ENCODE measurements at places on chromosomes 12 and 14.
A peak's percentile ranks its signal among the peaks of the same experiment; 100 is the strongest.

DNA sequence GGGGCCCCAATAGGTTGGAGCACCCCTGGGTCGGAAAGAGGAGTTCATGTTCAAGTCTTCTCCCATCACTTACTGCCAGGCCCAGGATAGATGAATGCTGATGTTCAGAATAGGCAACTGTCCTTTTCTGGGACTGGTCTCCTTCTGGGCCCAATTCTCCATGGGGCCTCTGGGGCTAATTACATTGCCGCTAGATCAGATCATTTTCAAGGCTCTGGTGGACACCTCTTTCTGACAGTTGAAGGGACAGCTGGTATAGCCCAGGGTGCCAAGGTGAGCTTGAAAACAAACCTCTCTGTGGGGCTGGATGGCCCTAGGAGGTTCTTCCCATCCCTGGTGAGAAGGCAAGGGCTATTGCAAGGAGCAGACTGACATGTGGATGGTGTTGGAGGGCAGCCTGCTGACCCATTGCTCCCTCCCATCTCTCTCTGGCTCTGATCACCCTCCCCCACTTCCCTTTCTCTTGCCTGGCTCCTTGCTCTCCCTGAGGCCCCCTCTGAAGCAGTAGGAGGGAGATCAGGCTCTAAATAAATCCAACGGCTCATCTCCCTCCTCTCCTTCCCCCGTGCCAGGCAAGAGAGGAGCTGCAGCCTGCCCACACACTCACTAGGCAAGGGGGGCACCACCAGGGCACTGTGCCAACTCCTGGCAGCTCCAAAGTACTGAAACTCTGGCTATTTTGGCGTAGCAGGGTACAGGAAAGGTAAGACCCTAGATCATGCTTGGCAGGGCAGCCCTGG is 1.9 kb downstream of the CACNB3 start:
- no peak for DNase-seq

DNA sequence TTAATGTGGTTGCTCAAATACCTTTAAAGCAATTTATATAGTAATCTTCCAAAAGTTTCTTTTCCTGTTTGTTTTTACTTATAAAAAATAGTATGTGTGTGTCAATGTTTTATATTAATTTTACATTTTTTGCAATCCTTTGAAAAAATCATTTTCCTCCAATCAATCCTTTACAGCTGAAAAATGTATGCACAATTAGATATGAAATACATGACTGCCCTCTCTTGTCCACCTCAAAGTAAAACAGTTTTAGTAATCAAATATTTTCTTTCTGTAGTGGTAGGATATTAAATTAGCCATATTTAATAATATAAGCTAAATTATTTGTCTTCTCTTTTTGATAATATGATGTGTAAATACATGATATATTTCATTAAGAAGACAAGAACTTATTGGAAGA is 269.9 kb downstream of the ADAMTS20 start:
- no peak for DNase-seq

DNA sequence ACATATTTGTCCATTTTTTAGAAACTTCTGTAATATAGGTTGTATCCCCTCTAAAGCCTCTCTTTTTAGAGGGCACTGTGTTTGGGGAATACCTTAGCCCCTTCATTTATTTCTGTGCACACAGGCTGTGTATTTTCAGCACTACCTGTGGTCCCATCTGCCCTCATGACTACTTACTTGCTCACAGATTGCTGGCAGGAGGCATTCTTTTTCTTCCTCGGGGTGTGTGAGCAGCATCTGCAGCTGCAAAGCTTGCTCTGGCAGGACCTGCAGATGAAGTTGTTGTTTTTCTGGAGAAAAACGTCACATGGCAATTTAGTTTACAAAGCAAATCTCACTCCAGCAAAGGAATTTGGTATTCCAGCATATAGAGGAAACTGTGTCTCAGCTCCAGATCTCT is 24.3 kb downstream of the ANG start:
- DNase-seq: no peak

DNA sequence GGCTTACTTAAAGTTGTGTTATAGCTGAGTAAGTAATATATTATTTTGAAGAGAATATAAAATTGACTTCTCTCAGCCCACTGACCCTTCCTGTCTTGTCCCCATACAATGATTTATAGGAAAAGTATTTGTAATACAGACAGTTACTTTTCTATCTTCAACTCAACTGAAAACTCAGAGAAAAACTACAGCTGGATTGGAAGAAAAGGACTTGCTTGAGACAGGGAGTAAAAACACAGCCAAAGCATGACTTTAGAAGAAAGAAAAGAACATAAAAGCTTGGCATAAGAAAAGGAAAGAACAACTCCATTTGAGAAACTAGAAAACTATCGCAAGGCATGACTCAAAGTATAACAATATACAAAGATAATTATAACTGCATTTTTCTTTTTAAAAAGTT is 57.5 kb downstream of the MSRB3 start:
- no peak for DNase-seq

GRCh38 chr14:30291216-30291615 is 267.7 kb upstream of the G2E3 start:
- no peak for DNase-seq

GRCh38 chr14:62117010-62117750 is 355.0 kb downstream of the SNAPC1 start:
- peak; percentile 24 for DNase-seq

GRCh38 chr12:14612898-14613445 is 45.3 kb upstream of the PLBD1 start:
- DNase-seq: no peak

- DNase-seq: no peak
Observed at GRCh38 chr12:40127408-40127807, 21.5 kb upstream of the SLC2A13 start.

DNA sequence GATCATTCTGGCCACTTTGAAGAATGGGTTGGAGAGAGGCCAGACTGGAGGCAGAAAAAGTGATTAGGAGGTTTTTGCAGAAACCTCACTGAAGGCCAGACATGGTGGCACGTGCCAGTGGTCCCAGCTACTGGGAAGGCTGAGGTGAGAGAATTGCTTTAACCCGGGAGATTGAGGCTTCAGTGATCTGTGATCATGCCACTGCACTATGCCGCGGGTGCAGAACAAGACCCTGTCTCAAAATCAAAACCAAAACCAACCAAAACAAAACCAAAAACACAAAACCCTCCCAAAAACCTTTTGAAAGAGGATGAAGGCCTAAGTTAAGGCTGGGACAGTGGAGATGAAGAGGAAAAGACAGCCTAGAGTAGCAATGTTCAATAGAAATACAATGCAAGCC is 15.2 kb upstream of the CFAP54 start:
- DNase-seq: no peak

DNA sequence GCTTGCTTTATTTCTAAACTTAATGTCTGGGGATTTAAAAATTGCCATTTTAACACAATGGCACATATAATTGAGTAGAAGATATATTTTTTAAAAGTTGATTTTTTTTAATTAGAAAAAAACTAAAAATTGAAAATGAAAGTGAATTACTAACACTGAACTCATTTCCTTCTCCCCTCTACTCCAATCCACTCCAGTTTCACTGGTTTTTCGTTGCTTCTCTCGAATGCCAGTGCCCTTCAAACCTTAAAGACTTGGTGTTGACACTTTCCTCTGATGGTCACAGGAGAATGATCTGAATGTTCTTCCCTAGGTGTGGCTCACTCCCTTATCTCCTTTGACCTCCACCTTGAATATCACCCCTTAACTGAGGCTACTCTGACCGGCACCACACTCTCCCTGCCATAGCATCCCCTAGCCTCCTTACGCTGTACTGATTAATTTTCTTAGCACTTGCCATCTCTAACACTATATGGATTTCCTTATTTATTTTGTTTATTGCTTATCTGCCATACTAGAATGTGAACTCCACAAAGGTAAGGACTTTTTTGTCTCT is 107.1 kb downstream of the LIN7A start:
- DNase-seq: no peak

GRCh38 chr12:946212-946611 is 3.3 kb downstream of the RAD52 start:
- DNase-seq: no peak

GRCh38 chr12:114784526-114784925 is 100.6 kb upstream of the TBX3 start:
- DNase-seq: no peak

DNA sequence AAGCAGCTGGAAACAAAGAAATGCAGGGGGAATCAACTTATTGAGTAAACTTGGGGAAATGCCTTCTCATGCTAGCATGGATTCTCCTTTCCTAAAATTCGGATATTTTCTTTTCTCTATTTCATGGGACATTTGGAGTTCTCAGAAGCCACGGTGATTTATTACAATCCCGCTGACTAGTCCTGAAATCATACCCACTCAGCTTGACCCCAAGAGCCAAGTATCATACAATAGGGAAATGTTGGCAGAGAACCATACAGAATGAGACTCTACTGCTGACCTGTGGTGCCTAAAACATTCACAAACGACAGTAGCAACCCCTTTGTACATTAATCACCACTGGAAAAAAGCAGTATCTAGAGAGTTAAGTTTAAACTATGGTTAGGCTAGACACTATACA is 112.4 kb downstream of the KICS2 start:
- no peak for DNase-seq

DNA sequence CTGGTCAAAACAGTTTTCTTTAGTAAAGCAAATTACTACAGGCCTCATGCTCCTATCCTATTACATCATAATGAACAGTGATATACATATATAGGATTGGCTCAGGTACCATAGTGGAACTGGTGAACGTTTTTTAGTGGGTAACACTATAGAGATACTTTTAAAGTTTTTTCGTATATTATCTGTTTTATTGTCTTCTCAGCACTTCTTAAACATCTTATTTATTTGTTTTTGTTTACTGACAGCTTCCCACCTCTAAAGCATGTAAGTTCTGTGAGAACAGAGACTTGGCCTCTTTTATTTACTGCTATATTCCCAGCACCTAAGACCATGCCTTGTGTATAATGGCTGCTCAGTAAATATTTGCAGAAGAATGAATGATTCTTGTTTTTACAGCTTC is 81.1 kb upstream of the PSMA6 start:
- DNase-seq: no peak

GRCh38 chr12:92434607-92435025 is 268.2 kb upstream of the PLEKHG7 start:
- DNase-seq: no peak

- no peak for DNase-seq
Observed at GRCh38 chr12:24244801-24245200, 295.3 kb upstream of the SOX5 start.

DNA sequence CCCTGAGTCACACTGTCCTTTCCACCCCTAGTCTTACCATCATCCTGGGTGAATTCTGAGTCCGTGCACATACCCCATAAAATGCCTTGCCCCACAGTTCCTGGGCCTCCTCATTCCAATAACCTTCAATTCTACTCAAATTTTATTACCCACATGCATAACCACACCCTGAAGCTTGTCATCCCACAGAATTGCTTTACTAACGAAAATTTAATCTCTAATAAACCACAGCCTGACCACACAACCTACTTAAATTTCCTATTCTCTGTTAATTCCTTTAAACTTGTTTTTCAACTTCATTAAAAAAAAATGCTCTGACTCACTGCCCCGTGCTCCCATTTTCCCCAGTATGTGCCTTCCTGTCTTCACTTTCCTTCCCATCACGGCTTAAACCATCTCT is 205.9 kb downstream of the PHLDA1 start:
- no peak for DNase-seq

- DNase-seq: no peak
Observed at GRCh38 chr12:94053676-94054075, 94.7 kb upstream of the PLXNC1 start.

DNA sequence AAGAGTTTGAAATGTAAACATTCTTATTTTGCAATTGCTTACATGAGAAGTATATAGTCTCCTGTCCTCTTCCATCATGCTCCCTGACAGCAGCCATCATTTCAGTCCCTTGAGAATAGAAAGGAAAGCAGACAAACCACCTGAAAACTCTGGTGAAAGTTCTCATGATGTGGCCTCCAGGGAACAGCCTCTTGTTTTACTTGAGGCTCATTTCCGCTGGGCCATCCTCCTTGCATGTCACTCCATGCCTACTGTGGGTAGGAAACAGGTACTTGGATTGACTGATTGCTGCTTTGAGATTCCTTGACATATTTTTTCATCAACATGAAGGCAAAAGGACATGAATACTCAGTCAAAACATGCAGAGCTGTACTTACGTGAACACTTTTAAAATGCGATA is 6.0 kb downstream of the SYT1 start:
- no peak for DNase-seq

DNA sequence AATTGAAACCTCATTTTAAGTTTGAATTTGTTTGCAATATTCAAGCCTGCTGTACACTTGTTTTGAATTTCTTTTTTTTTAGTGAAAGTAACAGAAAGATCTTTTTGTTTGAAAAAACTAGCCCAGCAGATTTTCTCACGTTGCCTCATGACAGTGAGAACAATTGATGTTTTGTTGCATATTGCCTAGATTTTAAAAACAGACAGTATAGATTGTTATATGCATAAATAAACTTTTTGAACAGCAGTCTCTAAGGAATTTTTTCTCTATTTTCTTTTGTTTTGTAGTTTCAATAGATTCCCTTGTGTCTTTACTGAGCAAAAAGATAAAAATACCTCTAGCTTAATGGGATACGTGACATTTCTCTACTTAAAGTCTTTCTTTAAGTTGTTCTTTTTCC is 15.4 kb downstream of the OR6C6 start:
- no peak for DNase-seq

All from GM19239 (cell line).